WTC11 (cell line): ENCODE measurements at places on chromosomes 5 and 9. TPM values are rescaled to one million over a fixed set of nuclear protein-coding genes. Genes with fewer than 3 reads are reported as not detected.

- DNase-seq, result no peak
Measured at GRCh38 chr9:81032831-81033230, 656.5 kb downstream of the TLE1 start.

DNA sequence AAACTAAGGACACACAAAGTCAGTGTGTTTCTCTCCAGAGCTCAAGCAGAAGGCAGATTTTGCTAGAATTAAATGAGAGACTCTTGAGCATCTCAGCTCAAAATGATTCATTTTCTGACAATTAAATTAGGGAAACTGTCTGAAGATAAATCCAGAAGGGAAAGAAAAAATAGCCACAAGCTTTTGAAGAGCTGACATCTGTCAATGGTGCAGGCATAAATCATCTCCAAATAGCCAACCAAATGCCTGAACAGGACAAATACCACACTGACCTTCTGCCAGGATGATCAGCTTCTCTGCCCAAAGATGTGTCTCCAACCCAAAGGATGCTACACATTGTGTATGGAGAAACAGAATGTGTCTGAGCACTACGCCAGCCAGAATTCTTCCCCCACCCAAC lies 199.3 kb downstream of the CTNND2 start:
- DNase-seq, result no peak

Gene PCDHAC2
- total RNA-seq, result 6.7 to 11.3 TPM (median 7.9 TPM) in 3 replicates

Gene SGCD
- total RNA-seq, result 0.07 to 0.33 TPM (median 0.32 TPM) in 3 replicates

DNA sequence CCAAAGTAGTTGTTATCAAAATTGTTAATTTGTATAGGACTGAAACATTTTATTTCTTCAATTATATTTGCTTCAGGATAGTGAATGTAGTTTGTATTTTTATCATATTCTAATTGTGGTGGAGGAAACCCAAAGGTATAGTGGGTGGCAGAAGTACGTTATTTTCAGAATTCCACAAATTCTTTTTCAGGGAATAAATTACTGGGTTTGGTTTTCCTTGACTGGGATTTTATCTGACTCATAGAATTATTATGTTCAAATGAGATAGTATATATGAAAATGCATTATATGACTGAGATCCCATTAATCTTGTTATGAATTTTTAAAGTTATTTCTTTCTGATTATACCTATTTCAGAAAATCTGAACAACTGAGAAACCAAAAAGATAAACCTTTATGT lies 73.7 kb downstream of the VPS13A start:
- no peak for DNase-seq

- no peak for DNase-seq
Measured at GRCh38 chr5:116475338-116475737, 99.3 kb downstream of the SEMA6A start.

GRCh38 chr5:58887721-58888409 lies 305.0 kb downstream of the RAB3C start:
- no peak for DNase-seq

DNA sequence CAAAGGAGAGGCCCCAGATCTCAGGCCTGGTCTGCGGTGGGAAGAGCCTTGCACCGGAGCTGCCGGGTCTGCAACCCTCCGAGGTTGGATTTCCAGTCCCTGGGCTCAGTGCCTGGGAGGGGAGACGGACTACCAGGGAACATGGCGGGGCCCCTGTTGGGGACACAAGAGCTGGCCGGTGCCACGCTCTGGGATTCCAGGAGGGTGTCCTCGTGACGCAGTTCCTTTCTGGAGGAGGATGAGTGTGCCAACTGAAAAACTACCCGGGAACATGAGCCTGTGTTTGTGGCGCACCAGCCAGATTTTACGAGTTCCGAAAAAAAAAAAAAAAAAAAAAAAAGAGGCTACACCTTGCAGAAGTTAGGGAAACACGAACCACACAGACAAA lies 9.0 kb downstream of the NRARP start:
- peak; percentile 32 for DNase-seq

- peak; percentile 49 for DNase-seq
Measured at GRCh38 chr9:114805670-114806525, at the start of gene TNFSF15. Gene TNFSF15, minus strand, starts transcription at chr9:114806039. Its CDS starts 27 bp downstream, at chr9:114806012.

Gene PCDHA1
- 2.2 to 2.7 TPM (median 2.4 TPM) in 3 replicates for total RNA-seq
